T-helper 2 cell (primary cell): ENCODE measurements at places on chromosomes 1 and 21.

- DNase-seq: no peak
Measured at GRCh38 chr1:20700636-20701215, 17.1 kb downstream of the KIF17 start.

DNA sequence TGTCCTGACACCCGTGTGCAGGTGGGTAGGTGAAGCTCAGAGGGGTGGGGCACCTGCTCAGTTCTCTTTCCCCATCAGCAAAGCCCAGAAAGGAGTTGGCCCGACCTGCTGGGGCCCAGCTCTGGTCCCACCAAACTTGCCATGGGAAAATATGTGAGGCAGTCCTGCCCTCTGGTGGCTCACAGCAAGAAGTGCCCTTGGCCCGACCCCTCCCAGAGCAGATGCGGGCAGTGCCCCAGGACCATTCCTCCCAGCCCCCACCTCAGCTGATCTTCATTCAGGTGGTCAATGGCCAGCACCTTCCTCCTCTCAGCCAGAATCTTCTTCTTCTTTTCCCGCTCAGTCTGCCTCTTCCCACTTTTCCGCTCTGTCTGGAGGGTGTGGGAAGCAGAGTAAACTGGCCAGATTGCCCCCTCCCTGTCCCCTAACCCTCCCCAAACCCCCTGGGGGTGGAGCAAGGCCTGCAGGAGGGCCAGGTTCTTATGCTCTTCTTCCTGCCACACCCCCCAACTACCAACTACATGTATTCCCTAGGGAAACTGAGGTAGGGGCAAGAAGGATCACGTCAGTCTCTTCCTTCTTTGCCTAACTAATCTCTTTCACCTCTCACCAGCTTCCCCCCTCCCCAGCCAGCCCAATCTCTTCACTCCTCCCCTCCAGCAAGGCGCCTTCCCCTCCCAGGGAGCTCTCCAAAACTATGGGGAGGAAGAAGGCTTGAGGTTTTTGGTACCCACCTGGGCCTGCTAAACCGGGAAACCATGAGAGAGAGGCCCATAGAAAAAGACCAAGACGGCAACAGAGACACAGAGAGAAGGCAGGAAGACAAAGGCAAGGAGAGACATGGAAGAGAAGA is 15.6 kb downstream of the TNNT2 start:
- no peak for DNase-seq

DNA sequence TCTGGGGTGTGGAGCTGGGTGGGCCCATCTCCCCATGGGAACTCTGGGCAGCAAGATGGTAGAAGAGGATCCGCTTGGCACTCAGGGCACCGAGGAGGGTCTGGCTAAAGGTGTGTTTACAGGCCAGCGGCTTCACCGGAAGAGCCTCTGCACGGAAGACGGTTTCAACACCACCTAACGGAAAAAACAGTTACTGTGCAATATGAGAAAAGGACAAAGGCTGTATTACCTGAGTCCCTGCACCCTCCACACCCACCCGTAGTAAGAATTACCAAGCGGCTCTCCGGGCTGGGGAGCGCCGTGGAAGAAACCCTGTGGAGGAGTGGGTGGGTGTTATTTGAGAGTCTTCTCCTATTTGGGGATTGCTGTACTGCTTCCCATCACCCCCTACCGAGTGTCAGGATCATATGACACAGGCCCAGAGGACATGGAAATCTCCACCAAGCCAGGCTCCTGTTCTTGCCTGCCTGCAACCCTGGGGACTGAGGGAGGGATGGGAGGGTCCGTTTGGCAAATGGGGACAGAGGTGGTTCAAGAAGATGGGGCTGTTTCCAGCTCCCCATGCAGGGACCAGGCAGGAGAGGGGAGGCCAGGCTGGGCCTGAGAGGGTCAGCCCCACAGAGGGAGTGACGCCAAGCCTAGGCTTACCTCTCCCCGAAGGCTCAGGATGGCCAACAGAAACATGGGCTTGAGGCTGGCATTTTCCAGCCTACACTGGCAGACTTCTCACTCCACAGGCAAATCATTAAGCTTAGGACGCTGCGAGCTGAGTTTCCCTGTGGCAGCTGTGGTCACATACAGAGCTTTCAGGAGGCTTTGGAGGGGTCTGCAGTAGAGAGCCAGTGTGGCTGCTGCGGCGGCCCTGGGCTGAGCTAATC is 203.5 kb upstream of the TMEM51 start:
- no peak for DNase-seq

DNA sequence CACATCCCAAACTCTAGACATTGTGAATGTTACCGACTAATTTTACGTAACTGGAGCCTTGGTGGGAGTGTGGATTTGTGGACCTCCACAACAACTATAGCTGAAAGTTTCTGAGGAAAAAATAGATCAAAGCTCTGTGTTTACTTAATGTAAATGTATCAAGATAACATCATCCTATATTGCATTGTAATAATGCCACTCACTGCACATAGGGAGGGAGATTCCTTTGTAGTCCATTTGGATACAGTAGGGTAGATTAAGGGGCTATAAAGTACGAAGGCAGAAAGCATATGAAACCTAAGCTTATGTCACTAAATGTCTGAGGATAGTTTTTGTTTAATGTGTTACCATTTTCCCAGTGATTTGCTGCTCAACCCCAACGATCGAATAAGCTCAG is 273.4 kb downstream of the TM2D1 start:
- DNase-seq: no peak

- DNase-seq: no peak
Measured at GRCh38 chr1:113917400-113918082, 11.6 kb upstream of the HIPK1 start.

DNA sequence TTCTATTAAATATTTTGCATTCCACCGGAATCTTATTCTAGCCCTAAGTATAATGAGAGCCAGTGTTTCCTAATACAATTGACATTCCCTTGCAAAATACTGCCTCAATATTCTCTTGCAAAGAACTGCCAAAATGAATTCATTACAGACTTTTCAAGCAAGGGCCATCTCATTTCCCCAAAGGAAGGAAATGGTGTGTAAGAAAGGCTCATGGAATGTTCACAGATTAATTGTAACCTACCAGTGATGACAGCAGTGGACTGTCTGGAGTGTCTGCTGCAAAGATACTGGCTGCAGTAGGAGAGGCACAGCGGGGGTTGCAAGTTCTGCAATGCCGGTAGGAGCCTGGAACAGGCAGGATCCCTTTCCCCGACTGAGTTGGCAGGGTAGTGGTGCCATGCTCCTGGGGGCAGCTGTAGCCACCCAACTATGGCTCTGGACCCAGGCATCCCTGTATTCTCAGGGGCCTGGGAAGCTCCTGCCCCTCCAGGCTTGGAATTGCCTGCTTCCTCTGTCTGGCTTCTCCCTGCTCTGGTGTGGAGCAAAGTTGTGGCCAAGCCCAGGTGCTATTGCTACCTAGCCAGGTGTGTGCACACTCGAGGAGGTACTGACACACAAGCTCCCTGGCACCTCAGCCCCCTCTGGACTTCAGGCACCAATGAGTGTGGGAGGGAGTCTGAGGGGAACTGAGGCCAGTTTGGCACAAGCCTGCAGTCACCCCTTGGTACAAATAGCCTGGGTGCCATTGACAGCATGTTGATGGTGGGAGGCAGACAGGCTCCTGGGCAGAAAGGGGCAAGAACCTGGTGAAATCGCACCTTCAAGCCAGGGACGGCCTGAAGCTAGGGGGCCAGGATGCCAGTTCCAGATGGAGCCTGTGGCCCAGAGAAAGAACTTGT is 1371.0 kb downstream of the KCNT2 start:
- DNase-seq: no peak

GRCh38 chr1:40432644-40433390 is 17.5 kb upstream of the ZFP69B start:
- DNase-seq: no peak

DNA sequence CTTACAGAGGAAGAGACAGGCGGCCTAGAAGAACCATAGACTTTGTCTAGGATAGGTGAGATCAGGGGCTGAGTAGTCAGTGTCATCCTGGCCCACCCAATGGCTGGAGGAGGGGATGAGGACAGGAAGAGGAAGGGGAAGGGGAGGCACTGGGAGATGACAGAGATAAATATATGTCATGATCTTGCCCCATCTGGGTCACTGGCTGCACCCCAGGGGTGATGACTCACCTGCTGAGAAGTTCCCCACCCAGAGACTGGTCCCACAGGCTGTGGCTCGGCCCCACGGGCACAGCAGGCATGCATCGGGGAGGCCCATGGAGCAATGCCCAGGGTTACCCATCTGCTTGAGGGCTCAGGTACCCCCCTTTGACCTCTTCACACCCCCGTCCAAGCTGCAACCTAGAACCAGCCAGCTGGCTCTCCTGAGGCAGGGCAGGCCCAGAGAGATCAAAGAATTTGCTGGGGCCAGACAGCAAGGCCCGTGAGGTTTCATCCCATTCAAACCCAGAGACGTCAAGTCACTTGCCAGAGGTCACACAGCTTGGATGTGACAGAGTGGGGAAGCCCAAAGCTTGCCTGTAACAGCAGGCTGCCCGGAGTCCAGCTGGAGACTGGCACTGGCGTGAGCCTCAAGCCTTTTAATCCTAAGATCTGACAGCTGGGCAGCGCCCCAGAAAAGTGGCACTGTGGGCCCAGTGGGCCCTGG is 34.7 kb upstream of the CASZ1 start:
- DNase-seq: peak; percentile 20

- DNase-seq: no peak
Measured at GRCh38 chr21:24045775-24046215, 1561.5 kb downstream of the MRPL39 start.

GRCh38 chr1:29298246-29298645 is 61.9 kb downstream of the PTPRU start:
- DNase-seq: no peak

- no peak for DNase-seq
Measured at GRCh38 chr21:33026878-33027400, 1.2 kb downstream of the OLIG2 start.

GRCh38 chr1:31297277-31298247 is 730 bp downstream of the ZCCHC17 start:
- DNase-seq: no peak

GRCh38 chr1:93033785-93034184 is 45.3 kb upstream of the MTF2 start:
- DNase-seq: no peak

DNA sequence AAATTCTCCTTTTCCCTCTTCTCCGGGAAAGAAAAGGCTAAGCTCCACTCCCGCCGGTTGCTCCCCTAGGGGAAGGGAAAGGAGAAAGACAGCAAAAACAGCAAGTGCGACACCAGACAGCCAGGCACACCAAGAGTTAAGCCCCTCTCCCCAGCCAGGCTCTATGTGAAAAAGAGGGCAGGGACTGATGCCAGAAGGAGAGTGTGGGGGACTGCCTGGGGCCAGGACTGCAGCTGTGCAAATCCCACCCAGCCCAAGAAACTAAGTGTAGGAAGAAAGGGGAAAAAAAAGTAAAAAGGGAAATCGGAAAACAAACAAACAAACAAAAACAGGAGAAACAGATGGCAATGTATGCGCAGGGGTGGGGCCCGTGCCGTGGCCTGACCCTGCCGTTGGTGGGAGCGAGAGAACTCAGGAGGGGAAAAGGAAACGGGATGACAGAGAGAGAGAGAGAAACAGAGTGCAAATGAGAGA is 27.7 kb upstream of the FMO1 start:
- no peak for DNase-seq

DNA sequence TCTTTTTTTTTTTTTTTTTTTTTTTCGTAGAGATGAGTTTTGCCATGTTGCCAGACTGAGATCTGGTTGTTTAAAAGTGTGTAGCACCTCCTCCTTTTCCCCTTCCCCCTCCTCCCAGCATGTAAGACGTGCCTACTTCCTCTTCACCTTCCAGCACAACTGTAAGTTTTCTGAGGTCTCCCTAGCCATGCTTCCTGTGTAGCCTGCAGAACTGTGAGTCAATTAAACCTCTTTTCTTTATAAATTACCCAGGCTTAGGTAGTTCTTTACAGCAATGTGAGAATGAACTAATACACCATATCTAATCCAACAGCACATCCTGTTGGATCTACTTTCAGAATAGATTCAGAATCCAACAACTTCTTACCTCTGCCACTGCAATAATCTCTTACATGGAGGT is 111.1 kb downstream of the CLIC6 start:
- DNase-seq: no peak

GRCh38 chr1:39776400-39776713 is 5.2 kb upstream of the OXCT2 start:
- no peak for DNase-seq

- no peak for DNase-seq
Measured at GRCh38 chr1:236568285-236568894, 35.9 kb downstream of the HEATR1 start.

DNA sequence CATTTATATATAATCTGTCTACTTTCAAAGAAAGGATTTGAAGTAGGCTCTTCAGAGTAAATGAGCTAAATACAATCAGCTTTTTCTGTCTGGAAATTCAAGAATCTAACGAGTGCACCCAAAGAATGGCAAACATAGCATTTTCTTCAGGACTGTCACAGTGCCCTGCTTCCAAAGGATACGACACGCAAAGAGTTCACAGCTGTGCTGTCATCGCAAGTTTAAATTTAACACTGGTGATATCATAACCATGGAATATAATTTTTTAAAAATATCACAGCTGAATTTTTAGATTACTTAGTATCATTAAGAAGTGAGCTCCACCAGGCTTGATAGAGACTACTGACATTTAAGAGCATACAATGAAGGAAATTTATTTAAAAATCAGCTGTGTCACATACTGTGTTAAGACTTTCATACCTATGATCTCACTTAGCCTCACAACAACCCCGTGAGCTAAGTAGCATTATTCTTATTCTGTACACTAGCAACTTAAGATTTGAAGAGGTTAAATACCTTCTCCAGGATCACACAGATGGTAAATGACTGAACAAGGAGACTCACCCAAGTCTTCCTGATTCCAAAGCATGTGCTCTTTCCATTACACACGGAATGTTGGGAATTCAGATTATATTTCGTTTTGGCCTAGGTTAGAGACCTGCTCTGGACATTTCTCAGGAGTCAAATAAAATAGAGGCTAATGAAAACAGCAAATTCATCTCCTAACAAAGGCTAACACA is 46.2 kb upstream of the PRRX1 start:
- DNase-seq: no peak

- DNase-seq: no peak
Measured at GRCh38 chr1:74763807-74764206, 30.9 kb downstream of the TYW3 start.

GRCh38 chr1:151790940-151791651 is 796 bp upstream of the TDRKH start:
- DNase-seq: peak; percentile 20

GRCh38 chr1:29629814-29630516 is 393.6 kb downstream of the PTPRU start:
- DNase-seq: no peak

DNA sequence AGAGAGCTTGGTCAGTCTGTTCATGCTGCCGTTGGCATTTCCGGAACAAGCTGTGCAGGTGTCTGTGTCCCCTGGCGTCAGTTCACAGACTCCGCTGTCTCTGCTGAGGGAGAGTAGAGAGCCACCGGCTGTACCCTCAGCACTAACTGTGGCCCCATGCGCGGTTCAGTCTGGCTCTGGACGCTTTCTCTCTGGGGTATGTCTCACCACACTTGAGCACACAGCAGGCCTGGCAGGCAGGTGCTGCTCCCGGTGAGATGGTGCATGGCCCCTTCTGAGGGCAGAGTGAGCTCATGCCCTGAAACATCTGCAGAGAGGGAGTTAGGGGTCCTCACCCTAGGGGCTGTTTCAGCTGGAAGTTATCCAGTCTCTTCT is 60.0 kb upstream of the TLR5 start:
- DNase-seq: no peak
